GM12891 (cell line): ENCODE measurements at places on chromosomes 1 and 21.

DNA sequence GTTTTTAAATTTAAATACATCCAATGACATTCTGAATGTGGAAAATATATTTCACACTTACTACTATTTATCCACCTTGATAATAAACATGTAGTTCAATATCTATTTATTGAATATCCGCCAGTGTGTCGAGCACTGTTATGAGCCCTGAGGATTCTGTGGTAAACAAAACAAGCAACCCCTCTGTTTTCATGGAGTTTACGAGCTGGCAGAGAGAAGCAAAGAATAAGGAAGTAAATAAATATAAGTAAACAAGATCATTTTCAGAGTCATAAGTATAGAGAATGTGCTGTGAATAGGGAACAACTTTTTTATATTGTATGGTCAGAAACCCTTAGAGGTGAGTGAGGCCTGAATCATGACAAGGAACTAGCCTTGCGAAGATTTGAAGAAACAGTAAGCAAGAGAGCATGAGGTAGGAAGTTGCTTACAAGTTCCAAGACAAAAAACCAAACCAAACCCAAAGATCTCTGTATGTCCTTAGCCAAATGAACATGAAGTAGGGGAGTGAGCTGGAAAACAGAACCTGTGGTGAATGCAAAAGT lies 6.4 kb upstream of the SERBP1 start:
- no peak for DNase-seq

DNA sequence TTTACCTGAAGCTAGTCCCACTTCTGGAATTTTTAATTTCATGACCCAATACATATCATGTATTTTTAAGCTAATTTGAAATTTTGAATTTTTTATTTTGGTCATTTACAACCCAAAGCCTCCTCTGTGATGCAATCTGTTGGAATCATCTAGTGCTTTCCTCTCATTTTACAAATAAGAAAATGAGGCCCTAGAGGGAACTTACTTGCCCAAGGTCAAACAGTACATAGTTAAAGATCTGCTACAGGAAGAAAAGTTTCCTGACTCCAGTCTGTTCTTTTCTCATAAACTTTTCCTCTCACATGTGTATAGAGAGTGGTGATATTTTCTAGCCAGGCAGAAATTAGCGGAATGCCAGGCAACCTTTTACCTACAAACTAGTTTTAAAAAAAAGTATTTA lies 59.3 kb upstream of the DPT start:
- DNase-seq = no peak

DNA sequence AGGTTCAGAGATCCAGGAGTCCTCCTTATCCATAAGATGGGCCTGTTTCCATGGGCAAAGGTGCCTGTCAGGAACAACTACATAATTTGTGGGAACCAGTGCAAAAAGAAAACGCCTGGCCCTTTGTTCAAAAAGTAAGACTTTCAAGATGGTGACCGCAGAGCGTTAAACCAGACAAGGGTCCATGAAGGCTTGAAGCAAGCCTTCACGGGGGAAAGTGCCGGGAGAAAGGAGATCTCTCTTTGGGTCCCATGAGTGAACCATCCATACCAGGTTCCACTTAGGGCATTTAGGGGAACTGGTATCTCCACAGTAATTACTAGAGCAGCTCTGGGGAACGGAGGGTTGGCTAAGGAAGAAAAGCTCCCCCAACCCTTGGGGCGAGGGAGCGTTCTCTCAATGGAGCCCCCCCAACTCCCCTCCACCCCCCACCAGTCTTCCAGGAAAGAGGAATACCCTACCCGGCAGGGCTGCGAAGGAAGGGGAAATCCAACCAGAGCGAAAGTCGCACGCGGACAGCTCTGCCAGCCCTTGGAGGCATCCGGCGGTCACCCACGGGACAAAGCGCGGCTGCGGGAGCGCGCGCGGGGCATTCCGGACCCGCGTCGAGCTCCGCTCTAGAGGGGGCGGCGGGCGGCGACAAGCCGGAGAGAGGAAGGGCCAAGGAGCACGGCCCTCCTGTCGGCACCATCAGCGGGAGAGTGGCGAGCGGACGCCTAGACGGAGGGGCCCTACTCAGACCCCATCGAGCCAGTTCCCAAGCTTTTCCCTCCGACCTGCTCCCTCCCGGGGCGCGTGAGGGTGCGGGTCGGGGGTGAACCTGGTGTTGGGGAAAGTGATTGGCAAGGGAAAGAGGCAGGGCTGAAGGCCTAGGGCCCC lies 687 bp upstream of the RASSF5 start:
- no peak for DNase-seq

DNA sequence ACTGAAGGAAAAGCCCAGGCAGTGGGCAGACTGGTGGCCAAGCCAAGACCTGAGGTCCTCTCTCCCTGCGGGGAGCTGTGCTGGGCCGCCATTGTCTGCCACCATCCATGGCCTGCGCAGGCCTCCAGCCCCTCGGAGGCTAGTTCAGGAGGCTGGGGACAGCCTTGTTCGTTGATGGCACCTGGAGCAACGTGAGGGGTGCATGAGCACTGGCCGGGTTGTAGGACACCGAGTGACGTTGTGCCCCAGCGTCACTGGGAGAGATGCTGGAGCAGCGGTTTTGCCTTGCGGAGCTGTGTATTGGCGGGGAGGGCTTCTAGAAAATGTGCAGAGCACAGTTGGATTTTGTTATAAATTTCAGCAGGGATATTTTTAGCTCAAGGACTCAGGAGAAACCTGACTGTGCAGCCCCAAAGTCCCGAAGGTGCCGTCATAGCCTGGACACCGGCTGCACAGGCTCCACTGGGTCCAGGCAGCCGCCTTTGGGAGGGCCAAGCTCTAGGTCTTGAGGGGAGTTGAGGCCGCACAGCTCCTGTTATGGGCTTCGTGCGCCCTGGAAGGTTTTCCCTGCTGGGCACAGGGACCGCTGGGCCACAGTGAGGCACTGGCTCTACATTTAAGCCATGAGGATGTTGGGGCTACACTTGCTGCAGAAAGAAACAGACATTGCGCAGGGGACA lies 48.2 kb upstream of the ADARB1 start:
- DNase-seq = no peak

GRCh38 chr1:101995984-101996745 lies 561 bp downstream of the OLFM3 start:
- no peak for DNase-seq

DNA sequence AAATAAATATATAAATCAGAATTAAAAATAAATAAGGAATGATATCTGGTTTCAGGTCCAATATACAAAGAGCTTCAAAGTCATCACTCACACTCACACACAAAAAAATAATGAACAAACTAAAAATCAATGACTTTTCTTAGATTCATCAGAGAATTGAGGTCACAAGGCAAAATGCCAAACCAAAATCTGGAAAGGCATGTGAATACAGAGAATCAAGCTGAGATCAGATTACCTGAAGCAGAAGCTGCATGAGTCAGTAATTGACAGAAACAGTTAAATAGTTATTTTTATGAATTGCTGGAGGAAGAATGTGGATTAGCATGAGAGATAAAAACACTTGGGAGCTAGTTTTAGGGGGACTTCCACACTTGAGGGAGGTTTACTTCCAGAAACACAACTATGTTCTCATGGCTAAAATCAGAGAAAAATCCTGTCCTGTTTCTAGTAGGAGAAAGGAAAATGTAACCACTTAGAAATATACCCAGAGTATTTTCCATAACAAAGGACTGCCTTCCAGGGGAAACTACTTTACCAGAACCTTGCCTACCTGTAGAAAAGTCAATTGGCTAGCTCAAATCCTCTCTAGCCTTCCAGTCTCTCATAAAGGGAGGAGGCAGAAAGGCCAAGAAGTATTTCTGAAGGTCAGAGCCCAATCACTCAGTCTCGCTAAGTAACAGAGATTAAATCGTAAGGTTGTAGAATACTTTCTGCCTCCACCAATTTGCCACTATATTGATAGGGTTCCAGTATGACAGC lies 536.6 kb upstream of the NR5A2 start:
- no peak for DNase-seq

DNA sequence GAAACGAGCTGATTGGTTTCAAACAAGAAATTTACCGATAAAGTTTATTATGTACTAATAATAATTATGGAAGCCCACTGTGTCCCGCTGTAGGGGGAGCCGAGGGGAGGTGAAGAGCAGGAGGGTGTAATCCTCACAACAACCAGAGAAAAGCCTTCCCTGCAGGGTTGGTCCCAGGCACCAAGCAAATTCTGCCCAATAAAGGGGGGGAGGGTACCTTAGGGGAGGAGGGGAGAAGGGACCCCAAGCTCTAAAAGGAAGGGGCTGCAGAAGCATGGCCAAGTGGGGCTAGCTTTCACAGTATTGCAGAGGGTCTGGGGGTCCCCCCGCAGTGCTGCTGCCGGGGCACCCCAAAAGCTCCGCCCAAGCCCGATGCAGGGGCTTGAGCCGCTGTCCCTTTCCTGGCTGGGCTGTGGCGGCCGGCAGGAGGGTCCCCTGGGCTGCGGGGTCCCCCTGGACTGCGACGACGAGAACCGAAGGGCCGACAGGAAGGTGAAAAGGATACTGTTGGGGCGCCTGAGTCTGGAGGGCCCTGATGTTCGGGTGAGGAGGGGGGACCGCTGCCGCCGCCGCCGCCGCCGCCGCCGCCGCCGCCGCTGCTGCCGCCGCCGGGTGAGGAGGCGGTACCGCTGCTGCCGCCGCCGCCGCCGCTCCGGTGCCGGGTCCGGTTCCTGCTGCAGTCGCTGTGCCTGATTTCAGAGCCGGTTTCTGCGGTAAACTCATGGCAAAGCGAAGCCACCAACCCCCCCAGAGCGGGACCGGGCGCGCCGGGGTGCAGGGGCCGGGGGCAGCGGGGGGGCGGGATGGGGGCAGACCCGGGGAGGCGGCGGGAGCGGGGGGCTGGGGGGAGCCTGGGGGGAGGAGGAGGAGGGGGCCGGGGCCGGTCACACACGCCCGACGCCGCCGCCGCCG lies 771 bp downstream of the EIF4G3 start:
- no peak for DNase-seq
